ENCODE measurements at places on chromosomes 11 and 22.

- no peak for DNase-seq
Observed at GRCh38 chr11:63736864-63737263, 31.7 kb downstream of the ZFTA start.

DNA sequence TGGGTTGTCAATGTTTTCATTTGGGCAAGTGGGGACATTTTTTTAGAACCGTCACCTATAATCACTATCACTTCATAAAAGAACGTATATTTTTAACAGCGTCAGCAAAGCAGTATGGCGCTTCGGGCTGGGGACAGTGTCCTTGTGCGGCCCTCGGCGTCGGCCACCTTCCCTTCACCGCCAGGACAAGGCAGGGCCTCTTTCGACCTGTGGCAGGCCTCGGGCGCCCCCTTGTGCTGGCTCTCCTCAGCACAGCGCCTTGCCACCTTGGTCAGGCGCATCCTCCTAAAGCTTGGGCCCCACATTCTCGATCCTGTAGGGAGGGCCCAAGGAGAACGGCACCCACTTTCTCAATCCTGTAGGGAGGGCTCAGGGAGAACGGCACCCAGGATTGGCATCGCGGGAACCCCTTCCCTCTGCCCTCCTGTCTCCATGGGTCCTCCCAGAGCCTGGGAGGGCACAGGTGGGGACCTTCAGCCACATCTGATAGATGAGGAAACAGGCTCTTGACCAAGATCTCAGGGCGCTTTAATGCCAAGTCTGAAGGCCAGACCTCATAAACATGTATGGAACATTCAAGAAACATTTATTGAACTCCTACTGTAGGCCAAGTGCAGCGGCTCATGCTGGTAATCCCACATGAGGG lies 11.5 kb upstream of the FADD start:
- DNase-seq, result peak; percentile 95

DNA sequence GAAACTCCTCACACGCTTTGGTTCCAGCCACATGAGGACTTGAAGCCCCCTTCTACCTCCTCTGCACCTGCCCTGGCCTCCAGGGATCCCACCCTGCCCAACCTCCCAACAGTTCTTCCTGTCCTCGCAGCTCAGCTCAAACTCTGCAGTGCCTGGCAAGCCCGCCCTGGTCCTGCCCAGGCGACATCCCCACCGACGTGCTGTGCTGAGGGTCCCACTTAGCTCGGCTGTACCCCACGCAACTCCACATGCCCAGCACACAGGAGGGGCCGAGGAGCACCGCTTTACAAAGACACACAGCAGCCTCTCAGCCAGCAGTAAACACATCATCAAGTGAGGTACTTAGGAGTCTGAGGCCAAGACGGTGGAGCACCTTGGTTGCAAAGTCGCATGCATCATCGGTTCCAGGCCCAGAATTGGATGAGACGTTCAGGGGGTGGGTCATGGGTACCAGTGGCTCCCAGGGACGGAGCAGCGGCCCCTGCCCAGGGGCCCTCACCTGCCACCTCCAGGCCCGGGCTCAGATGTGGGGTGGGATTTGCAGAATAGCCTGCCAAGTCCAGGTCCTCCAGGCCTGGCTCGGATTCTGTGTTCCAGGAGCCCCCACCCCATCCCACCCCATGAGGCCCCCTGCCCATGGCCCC lies 72.6 kb downstream of the CELSR1 start:
- DNase-seq, result peak; percentile 44

GRCh38 chr11:7977232-7977917 lies 9.8 kb upstream of the EIF3F start:
- no peak for DNase-seq

DNA sequence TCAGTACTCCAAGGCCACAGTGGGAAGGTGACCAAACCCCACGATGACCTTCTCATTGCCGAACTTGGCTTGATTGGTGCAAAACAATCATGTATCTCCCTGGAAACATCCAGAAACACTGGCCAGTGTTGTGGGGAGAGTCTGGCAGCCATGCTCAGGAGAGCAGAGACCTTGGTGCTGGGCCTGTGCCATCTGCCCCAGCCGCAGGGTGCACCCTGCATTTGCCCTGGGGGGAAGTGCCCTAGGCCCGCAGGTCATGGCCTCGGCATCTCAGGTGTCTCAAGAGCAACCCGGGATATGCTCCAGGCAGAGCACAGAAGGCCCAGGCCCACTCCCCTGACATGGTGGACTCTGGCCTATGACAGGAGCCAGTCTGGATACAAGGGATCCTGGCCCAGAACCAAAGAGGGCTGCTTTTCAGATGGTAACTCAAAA lies 23.7 kb downstream of the ARVCF start:
- no peak for DNase-seq

DNA sequence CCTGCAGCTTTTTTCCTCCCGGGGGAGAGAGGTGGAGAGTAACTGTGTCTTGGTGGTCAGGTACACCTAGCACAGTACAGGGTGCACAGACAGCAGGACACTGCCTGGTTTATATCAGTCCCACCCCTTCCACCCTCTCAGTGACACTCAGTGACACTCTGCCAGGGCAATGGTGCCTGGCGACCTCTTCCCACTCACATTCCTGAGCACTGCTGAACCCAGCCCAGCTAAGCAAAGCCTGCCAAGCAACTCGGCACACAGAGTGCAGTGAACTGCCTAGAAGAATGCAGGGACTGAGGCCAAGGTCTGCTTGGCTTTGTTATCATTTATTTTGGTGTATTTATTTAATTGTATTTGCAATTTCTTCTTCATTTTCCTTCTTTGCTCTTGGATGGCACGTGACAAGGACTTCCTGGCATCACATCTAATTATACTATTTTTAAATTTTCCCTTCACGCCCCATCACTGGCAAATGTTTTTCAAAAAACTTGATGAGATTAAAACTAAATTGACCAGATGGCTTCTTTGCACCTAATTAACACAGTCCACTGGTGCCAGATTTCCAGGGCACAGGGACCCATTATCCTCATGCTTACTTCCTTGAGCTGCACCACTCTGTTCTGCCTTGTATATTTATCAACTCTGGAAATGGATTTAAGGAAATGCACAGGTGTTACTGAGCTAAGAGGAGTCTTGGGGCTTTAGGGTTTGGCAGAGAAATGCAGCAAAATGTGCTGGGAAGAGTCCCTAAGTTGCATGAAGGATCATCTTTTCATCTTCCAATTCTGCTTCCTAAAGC lies 205.6 kb downstream of the ADAMTS15 start:
- peak; percentile 32 for DNase-seq

DNA sequence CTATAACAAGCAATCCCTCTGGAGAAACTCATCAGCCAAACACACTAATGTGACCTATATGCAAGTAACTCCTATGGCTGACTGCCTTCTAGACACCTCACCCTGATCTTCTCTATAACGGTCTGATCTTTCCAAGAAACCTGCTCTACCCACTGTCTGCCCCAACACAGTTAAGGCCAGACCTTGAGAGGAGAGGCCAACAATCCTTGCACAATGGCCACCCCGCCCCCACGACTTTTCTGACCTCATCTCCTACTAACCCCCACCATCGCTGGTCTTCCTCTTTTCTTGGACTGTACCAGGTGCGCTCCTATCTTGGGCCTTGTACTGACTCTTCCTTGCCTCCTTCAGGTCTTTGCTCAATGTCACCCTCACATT lies 12.5 kb downstream of the HIRA start:
- no peak for DNase-seq

DNA sequence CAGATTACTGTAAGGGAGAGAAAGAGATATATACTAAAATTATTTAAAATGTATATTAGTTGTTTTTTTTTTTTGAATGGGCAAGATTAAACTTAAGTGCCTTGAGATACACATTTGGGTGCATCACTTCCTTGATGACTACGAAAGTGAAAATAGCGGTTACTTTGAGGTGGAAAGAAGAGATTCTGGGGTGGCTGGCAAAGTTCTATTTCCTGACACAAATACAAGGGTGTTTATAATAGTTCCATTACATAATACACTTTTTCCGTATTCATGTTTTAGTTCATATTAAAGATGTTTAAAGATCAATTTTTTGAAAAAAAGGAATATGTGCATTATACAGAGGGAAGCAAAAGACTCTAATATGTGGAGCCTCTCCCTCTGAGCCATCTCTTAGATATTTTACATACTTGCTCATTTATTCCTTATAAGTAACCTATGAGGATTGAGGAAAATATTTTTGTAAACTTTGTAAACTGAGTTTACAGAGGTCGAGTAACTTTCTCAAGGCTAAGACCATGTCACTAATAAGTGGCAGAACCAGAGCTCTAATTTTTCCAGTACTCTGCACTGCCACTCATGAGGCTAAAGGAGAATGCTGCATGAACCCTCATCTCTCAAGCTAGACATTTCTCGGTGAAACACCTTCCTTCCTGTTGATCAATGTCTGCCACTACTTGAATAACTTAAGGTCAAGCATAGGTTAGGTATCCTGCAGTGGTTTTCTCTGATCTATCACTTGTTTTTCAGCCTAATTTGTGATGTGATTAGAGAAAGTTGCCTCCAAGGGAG lies 58.6 kb downstream of the DDIAS start:
- no peak for DNase-seq

GRCh38 chr22:20211997-20212753 lies 55.9 kb downstream of the RTN4R start:
- peak; percentile 63 for DNase-seq

DNA sequence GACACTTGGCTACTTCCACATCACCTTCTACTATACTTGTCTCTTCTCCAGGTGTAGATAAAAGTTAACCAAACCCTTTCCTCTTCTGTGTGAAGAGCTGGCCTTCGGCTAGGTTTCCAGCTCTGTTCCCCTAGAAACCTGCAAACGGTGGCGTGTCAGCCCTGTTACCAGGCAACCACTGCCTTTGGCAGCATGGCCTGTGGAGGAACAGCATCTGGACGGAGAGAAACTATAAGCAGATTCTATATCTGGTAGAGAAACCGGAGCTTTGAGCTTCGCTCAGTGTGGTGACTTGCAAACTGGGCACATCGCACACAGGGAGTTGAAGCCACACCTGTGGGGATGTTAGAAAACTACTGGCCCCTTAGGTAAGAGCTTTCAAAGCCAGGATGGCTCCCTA lies 35.9 kb downstream of the ARAP1 start:
- DNase-seq, result no peak

- peak; percentile 26 for DNase-seq
Observed at GRCh38 chr11:124586238-124586860, 16.6 kb downstream of the OR8A1 start.

DNA sequence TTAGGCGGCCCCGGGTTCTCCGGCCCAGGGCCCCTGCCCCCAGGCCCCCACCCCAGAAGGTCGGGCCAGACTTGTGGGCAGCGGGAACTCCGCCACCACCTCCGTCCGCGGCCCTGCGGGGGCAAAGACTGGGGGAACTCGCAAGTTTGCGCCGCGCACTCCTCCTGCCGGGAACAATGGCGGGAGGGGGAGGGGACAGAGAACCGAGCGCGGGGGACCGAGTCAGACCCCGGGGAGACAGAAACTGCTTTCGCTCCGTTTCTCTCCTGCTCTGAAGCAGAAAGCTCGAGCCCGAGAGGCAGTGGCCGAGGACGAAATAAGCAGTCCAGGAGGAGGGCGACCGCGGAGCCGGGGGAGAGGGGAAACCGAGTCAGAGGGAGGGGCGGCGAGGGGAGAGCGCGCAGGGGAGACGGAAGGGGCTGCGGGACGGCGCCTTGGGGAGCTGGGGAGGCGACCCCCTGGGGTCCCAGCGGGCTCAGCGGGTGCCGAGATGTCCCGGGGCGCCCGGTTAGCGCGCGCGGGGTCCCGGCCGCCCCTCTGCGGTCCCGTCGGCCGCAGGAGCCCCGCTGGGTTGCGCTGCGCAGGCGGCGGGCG lies 555 bp downstream of the TP53I11 start:
- peak; percentile 89 for DNase-seq

- no peak for DNase-seq
Observed at GRCh38 chr11:35785287-35786167, 123.0 kb downstream of the TRIM44 start.

GRCh38 chr22:36330127-36330526 lies 57.6 kb downstream of the MYH9 start:
- DNase-seq, result no peak

DNA sequence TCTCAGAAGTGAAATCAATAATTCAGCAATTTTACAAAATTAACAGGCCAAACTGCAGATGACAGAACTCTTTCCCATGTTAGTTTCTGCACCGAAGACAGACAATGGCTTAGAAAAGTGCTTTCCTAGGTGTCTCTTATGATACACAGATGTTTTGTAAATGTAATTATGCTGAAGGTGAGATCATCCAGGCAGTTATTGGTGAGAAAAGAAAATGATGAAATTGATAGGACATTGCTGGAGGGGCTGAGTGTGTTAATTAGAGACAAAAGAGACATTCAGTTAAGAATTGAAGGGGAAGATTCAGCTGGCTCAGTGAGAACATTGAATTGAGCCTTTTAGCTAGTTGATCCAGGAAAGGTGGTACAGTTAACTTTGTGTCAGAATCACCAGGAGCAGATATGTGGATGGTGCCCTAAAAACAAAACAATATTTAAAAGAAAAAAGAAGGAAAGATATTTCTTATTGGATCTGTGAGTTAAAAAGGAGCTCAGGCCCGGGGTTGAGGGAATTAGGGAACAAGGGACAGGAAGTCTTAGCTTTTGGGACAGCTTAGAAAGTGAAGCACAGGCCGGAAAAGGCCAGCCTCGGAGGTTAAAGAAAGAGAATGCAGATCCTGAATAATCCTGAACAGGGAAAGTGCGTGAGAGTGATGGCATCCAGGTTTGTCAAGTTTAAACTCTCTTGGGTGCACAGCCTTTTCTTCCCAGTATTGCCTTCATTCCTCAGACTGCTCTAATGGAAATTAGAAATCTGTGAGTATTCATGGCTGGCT lies 16.9 kb downstream of the ARHGAP42 start:
- DNase-seq, result no peak

- no peak for DNase-seq
Observed at GRCh38 chr11:60844870-60845221, 2.9 kb downstream of the CCDC86 start.

GRCh38 chr11:114130629-114131277 lies 71.2 kb downstream of the ZBTB16 start:
- DNase-seq, result no peak

GRCh38 chr22:46256358-46256958 lies 6.4 kb upstream of the CDPF1 start:
- DNase-seq, result no peak

DNA sequence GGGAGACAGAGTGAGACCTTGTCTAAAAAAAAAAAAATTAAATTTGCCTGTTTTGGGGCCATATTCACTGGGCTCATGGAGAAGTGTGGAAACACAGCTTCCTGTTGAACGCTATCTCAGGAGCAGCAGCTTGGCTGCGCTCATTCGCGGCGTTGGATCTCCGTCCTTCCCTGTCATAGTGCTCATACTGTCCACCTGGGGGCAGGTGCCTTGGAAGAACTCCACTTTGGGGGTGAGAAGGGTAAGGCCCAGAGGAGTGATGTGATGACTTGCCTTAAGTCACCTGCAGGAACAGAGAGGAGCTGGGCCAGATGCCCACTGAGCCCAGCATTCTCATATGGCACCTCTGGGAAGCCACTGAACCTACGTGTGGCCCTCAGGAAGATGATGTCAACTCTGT lies 82.8 kb downstream of the CABIN1 start:
- DNase-seq, result peak; percentile 60

GRCh38 chr11:120205596-120206161 lies 5.2 kb upstream of the OAF start:
- no peak for DNase-seq

Measured in H7 (cell line).